HuH-7.5 (cell line): ENCODE measurements at places on chromosomes 7 and 10.
A peak's percentile ranks its signal among the peaks of the same experiment; 100 is the strongest.

DNA sequence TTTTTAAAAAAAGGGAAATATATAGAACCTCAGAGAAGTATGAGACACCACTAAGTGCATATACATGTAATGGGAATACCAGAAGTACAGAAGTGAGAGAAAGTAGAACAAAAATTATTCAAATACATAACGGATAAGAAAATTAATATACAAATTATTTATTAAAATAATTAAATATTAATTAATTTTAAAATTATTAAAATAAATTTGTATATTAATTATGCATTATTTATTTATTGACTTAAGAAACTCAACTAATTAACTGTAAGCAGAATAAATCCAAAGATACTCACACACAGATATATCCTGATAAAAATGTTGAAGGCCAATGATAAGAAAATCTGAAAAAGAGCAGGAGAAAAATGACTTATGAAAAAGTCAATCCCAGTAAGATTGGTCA is 1333.5 kb upstream of the CELF2 start:
- DNase-seq: no peak

GRCh38 chr7:143953421-143953820 is 1.2 kb upstream of the OR2F1 start:
- no peak for DNase-seq

GRCh38 chr7:106781828-106782544 is 83.1 kb upstream of the PIK3CG start:
- no peak for DNase-seq

DNA sequence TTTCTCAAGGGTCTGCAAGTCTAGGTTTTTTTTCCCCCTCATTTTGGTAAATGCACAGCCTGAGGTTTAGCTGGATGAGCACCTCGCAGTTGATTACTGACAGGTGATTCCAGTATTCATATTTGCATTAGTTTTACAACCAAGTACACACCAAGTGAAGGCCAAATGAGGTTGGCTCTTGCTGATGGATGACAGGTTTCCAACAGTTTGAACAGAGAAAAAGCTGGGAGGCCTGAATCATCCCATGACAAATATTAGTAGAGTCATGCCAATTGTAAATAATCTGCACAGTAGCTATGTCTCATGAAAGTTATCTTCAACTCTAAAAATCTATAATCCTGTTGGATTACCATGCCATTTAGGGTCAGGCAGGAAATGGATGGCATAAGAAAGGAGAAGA is 399.8 kb downstream of the HTR7 start:
- no peak for DNase-seq

- DNase-seq: peak; percentile 47
Observed at GRCh38 chr7:99219185-99219767, 11.4 kb upstream of the KPNA7 start.

GRCh38 chr7:2782565-2782964 is 61.5 kb downstream of the GNA12 start:
- no peak for DNase-seq

DNA sequence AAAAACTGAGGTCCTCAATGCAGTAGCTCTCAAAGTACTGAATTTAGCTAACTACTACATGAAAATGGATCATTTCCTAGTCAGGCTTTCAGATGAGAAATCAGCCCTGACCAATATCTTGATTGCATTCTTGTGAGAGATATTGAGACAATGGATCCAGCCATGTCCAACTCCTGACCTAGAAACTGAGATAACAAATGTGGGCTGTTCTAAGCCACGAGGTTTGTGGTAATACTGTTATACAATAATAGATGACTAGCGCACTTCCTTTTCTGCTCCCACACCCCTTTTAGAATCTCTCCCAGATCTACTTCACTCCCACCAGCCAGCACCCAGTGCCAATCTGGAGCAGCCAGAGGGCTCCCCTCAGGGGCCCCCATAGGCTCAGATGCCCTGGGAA is 209.3 kb upstream of the KMT2E start:
- DNase-seq: no peak

- no peak for DNase-seq
Observed at GRCh38 chr7:159040146-159040545, 104.5 kb downstream of the VIPR2 start.

GRCh38 chr7:151700586-151701165 is 176.2 kb downstream of the PRKAG2 start:
- no peak for DNase-seq

- DNase-seq: peak; percentile 27
Observed at GRCh38 chr7:29208410-29209250, 14.1 kb downstream of the CHN2 start.

GRCh38 chr10:122995936-122996335 is 12.7 kb downstream of the IKZF5 start:
- DNase-seq: no peak

GRCh38 chr10:32125023-32125422 is 68.8 kb upstream of the KIF5B start:
- no peak for DNase-seq

DNA sequence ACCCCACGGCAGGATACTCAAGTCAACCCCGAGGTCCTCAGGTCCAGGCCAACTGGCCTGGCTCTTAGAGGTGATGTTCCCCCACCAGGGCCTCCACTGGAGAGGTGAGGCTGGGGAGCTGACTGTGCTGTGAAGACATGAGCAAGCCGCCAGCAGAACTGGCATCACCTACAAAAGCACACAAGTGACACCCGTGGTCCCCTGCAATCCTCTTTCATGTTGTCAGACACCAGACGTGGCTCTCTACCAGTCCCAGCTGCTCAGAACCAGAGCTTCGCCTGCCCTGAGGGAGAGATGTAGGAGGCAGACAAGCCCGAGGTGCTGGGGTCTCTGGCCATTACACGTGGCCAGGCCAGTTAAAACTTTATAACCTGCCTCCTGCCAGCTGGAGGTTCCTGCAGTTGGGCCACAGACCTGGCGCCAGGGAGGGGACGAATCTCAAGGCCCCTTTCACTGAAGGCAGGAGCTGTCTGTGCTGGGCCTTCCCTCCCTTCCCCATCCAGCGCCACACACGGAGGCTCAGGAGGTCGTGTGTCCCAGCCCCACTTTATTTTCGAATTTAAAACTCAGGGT is 2.2 kb downstream of the COMTD1 start:
- DNase-seq: no peak

- no peak for DNase-seq
Observed at GRCh38 chr7:39133088-39133487, 155.4 kb downstream of the POU6F2 start.

DNA sequence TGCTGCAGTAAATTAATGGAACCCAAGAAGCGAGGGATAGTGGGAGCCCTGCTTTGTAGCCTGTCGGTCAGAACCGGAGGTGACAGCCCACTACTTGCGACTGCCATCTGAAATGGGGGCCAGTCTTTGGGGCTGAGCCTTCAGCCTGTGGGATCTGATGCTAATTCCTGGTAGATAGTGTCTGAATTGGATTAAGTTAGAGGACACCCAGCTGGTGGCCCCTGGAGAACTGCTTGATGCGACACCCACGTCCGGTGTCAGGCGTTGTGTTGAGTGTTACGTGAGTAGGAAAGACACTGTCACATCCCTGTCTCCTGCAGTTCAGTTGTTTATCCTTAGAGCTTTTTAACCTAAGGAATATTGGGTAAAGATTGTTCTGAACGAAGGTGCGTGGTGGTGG is 5.0 kb downstream of the EIF3B start:
- no peak for DNase-seq

DNA sequence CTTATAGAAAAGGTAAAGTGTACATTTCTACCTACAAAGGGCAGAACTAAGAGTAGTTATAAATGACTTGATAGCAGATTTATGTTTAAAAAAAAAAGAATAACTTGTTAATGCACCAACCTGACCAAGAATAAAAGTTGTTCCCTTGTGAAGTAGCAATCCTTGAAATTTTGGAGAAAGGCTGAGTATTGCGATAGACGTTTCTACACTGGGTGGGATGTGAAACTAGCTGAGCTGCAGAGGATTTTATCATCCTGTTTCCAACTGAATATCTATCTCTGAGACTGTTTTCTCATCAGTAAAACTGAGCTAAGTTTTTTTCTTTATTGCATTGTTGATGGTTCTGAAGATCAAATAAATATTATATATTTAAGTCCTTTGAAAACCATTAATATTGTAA is 14.6 kb downstream of the MDFIC start:
- no peak for DNase-seq

GRCh38 chr10:132245056-132245455 is 58.3 kb downstream of the DPYSL4 start:
- no peak for DNase-seq

- no peak for DNase-seq
Observed at GRCh38 chr7:39909526-39909925, 40.5 kb upstream of the CDK13 start.

- DNase-seq: no peak
Observed at GRCh38 chr7:42151309-42151708, 85.7 kb downstream of the GLI3 start.

- no peak for DNase-seq
Observed at GRCh38 chr7:132138817-132139216, 437.5 kb downstream of the PLXNA4 start.

DNA sequence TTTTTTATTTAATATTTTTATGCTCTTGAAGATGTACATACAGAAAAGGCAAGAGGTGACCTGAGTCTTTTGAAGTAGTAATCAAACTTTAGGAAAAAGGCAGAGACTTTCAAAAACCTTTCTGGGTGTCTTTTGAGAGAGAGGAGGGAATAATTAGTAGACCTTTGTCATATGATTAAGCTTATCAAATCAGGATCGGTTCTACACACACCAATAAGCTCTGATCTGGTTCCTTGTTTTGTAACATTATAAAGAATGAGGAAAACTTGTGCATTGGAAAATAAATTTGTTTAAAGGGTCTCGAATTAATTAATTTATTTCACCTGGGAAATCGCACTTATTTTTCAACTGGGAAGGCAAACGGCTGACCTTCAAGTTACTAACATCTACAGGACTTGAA is 11.9 kb downstream of the TWIST1 start:
- DNase-seq: no peak

DNA sequence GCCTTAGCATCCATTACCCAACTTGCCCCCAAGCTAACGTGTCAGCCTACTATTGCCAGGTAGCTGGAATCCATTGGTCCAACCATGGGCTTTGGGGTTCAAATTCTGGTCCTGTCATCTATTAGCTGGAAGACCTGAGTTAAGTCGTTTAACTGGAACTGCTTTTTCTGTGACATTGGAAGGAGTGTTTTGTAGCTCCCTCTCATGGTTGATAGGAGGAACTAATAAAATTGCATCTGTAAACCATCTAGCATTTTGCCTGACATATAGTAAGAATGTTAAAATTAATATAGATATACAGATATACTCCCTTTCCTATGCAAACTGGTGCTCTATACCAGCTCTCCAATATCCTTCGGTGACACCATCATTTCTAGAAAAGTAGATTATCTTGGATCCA is 23.8 kb upstream of the SLF2 start:
- DNase-seq: no peak

- no peak for DNase-seq
Observed at GRCh38 chr7:17307558-17307957, 9.1 kb downstream of the AHR start.

DNA sequence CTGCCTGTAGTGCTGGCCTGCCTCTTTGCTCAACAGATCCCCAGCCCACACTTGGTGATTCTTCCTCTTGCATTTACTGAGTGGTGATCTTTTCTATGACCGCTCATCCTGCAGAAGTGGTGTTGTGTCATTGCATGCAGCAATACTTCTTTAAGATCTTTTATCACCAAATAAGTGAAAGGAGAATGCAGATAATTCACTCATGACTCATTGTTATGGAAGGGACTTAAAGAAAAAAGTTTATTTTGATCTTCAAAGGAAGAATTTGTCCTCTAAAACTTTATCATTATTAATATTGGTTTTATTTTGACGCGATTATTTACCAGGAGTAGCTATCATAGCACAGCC is 489.1 kb upstream of the CELF2 start:
- no peak for DNase-seq
